Body of pancreas (tissue), 4 donors: ENCODE measurements at places on chromosomes 7 and 10.

- peaks cover 4% of the 10 kb centered on the region for H3K36me3 ChIP-seq
- no peak overlapping the region for H3K4me3 ChIP-seq
- H3K27ac ChIP-seq, result no peak overlapping the region
- no peak for DNase-seq
- peaks cover 49% of the 10 kb centered on the region for H3K4me1 ChIP-seq
- no peaks in the 10 kb centered on the region for H3K27me3 ChIP-seq
Measured at GRCh38 chr7:885893-886625, 9.7 kb downstream of the GET4 start.

- DNase-seq, result no peak
- no peaks in the 10 kb centered on the region for H3K4me1 ChIP-seq
- no peak overlapping the region for H3K27ac ChIP-seq
- H3K27me3 ChIP-seq, result no peaks in the 10 kb centered on the region
- H3K4me3 ChIP-seq, result no peak overlapping the region
Measured at GRCh38 chr10:22899307-22899706, 28.5 kb upstream of the ARMC3 start.

DNA sequence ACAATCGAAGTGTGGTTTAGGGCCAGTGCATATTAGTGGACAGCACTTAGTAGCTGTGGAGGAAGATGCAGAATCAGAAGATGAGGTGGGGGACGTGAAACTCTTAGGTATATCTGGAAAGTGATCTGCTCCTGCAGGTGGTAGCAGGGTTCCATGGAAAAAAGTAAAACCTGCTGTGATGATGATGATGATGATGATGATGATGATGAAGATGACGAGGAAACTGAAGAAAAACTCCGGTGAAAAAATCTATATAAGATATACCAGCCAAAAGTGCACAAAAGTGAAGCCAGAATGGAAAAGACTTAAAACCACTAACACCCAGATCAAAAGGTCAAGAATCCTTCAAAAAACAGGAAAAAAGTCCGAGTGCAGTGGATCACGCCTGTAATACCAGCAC is 40.0 kb downstream of the LSMEM1 start:
- H3K36me3 ChIP-seq, result no peaks in the 10 kb centered on the region
- no peaks in the 10 kb centered on the region for H3K27me3 ChIP-seq
- no peaks in the 10 kb centered on the region for H3K4me1 ChIP-seq
- no peak for DNase-seq
- H3K27ac ChIP-seq, result no peak overlapping the region

- peaks cover 20% of the 10 kb centered on the region for H3K4me1 ChIP-seq
- H3K27ac ChIP-seq, result no peak overlapping the region
- no peak overlapping the region for H3K4me3 ChIP-seq
- H3K27me3 ChIP-seq, result no peaks in the 10 kb centered on the region
- peak; percentile 30 for DNase-seq
- H3K36me3 ChIP-seq, result no peaks in the 10 kb centered on the region
Measured at GRCh38 chr10:71244431-71245419, 32.4 kb downstream of the UNC5B start.

GRCh38 chr10:70858759-70859158 is 29.6 kb downstream of the PCBD1 start:
- H3K27me3 ChIP-seq, result no peaks in the 10 kb centered on the region
- H3K4me3 ChIP-seq, result no peak overlapping the region
- H3K36me3 ChIP-seq, result peaks cover 7% of the 10 kb centered on the region
- no peak overlapping the region for H3K27ac ChIP-seq
- DNase-seq, result no peak

DNA sequence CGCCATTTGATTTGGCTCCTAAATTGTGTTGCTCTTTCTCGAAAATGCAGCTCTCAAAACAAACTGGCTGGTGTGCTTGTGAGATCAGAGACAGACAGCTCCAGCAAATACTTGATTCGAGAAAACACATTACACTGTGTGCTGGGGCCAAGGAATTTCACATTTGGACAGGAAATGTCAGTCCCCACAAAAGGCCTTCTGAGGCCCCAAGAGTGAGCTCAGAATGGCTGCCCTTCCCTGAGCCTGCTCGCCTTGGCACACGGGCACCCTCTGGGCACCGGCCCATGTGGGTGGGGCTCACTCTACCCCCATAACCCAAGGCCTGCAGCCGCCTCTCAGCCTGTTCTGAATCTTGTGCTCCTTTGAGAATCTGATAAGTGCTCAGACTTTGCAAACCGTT is 13.9 kb upstream of the HSPA12A start:
- no peaks in the 10 kb centered on the region for H3K36me3 ChIP-seq
- H3K27ac ChIP-seq, result no peak overlapping the region
- no peaks in the 10 kb centered on the region for H3K4me1 ChIP-seq
- no peak overlapping the region for H3K4me3 ChIP-seq
- no peak for DNase-seq

- DNase-seq, result no peak
- no peak overlapping the region for H3K27ac ChIP-seq
- no peaks in the 10 kb centered on the region for H3K36me3 ChIP-seq
- H3K4me1 ChIP-seq, result peaks cover 7% of the 10 kb centered on the region
Measured at GRCh38 chr7:64874114-64874513, 29.0 kb upstream of the ZNF273 start.

GRCh38 chr7:45987521-45988290 is 66.6 kb upstream of the IGFBP3 start:
- no peaks in the 10 kb centered on the region for H3K27me3 ChIP-seq
- no peak overlapping the region for H3K27ac ChIP-seq
- no peaks in the 10 kb centered on the region for H3K36me3 ChIP-seq
- DNase-seq, result no peak

- DNase-seq, result no peak
- no peaks in the 10 kb centered on the region for H3K27me3 ChIP-seq
- H3K27ac ChIP-seq, result no peak overlapping the region
- no peak overlapping the region for H3K4me3 ChIP-seq
- H3K36me3 ChIP-seq, result peaks cover 5% of the 10 kb centered on the region
Measured at GRCh38 chr10:1094112-1095057, 38.2 kb downstream of the WDR37 start.

GRCh38 chr7:99677648-99678045 is 2.1 kb downstream of the CYP3A5 start:
- peaks cover 9% of the 10 kb centered on the region for H3K36me3 ChIP-seq
- H3K4me3 ChIP-seq, result no peak overlapping the region
- H3K4me1 ChIP-seq, result peaks cover 40% of the 10 kb centered on the region
- H3K27ac ChIP-seq, result peak overlapping the region; percentile 74

- no peaks in the 10 kb centered on the region for H3K4me1 ChIP-seq
- no peak overlapping the region for H3K27ac ChIP-seq
- no peaks in the 10 kb centered on the region for H3K36me3 ChIP-seq
Measured at GRCh38 chr7:121558288-121558687, 162.2 kb upstream of the FAM3C start.

DNA sequence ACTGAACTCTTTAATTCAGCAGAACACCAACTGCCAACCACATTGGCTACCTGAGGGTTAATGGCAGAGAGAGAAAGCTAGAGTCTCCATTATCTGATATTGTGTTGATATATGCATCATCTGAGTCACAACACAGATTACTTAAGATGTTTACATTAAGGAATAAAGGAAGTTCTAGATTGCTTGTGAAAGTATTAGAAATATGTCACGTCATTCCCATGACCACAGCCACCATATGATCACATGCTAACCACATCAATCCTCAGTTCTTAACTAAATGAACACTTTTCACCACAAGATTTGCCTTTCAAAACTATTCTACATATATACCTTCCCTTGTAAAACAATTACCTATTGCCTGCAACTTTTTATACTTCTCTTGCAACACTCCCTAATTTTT is 337.9 kb downstream of the FGFR2 start:
- H3K4me3 ChIP-seq, result no peak overlapping the region
- H3K27me3 ChIP-seq, result no peaks in the 10 kb centered on the region
- no peak overlapping the region for H3K27ac ChIP-seq
- H3K36me3 ChIP-seq, result no peaks in the 10 kb centered on the region
- DNase-seq, result no peak
- H3K4me1 ChIP-seq, result no peaks in the 10 kb centered on the region

- H3K4me3 ChIP-seq, result no peak overlapping the region
- H3K27me3 ChIP-seq, result no peaks in the 10 kb centered on the region
- no peak overlapping the region for H3K27ac ChIP-seq
- DNase-seq, result no peak
- no peaks in the 10 kb centered on the region for H3K36me3 ChIP-seq
Measured at GRCh38 chr10:29600067-29600466, 34.7 kb downstream of the SVIL start.

DNA sequence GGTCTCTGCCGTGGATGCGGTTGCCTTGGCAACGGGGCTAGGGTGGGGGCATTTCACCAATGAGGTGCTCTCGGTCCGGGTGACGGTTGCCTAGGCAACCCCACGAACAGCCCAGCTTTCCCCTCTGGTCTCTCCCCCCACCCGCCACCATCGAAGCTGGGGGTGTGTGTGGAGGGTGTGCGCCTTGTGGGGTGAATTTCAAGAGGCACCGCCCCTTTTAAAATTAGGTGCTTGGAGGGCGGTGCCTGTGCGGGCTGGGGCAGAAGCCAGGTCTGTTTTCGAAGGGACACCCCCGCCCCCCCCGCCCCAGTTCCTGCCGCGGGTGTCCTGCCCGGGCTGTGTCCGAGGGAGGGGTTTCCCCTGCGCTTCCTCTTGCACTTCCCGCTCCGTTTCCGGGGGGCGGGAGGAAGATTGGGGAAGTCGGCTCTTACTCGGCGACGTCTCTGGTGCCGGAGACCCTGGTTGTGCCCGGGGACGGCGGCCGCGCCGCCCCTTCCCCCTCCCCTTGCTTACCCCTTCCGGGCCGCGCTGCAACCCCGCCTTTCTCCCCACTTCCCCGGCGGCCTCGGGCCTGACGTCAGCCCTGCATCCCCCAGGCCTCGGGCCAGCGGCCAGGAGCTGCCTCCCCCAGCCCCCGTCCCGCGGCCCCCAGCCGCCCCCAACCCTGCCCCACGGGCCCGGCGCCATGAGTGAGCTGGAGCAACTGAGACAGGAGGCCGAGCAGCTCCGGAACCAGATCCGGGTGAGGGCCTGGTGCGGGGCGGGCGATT is 2.2 kb downstream of the GNB2 start:
- peaks cover 14% of the 10 kb centered on the region for H3K4me1 ChIP-seq
- DNase-seq, result peak; percentile 76
- H3K27ac ChIP-seq, result peak overlapping the region; percentile 94
- no peaks in the 10 kb centered on the region for H3K27me3 ChIP-seq
- H3K36me3 ChIP-seq, result peaks cover 20% of the 10 kb centered on the region
- no peak overlapping the region for H3K4me3 ChIP-seq

DNA sequence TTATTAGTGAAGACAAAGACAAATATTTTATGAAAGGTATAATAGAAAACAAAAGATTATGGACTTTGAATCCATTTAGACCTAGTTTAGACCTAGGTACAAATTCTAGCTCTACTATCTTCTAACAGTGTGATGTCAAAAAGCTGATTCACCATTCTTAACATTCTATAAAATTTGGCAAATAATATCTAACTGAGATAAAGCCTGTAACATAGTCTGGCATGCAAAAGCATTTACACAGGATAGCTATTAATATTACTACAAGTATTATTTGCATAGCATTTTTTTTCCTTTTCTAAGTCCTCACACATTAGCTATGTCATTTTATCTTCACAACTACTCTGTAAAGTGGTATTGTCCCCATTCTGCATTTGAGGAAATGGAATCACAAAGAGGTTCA is 179.6 kb upstream of the LRRTM3 start:
- no peak overlapping the region for H3K27ac ChIP-seq
- DNase-seq, result no peak
- H3K36me3 ChIP-seq, result no peaks in the 10 kb centered on the region
- H3K4me3 ChIP-seq, result no peak overlapping the region
- H3K4me1 ChIP-seq, result no peaks in the 10 kb centered on the region

DNA sequence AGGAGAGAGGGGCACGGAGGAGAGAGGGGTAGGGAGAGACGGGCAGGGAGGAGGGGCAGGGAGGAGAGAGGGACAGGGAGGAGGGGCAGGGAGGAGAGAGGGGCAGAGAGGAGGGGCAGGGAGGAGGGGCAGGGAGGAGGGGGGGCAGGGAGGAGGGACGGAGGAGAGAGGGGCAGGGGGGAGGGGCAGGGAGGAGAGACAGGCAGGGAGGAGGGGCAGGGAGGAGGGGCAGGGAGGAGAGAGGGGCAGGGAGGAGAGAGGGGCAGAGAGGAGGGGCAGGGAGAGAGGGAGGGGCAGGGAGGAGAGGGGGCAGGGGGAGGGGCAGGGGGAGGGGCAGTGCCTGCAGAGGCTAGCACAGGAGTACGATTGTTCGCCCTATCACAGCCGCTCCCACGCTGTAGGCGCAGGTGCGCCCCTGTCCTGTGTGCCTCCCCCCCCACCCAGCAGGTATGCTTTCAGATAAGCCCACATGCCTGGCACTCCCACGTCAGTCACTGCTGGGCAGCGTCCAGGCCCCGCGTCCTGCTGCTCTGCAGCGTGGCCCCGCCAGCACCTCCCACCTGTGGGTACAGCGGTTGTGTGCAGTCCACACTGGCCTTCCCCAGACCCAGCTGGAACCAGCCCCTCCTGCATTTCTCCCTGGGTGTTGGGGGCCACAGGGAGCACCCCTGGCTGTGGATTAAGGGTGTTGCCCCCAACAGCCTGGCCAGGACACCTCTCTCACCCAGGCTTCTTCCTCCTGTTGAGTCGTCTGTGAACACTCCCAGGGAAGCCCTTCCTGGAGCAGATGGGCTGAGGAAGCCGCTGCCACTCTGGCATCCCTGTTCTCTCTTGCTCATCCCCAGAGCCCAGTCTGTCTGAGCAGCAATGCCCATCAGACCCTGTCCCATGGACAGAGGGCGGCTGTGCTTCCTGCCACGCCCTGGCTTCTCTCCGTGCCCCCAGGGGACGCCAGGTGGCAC is 10.8 kb downstream of the NKX6-2 start:
- peak; percentile 90 for DNase-seq
- peak overlapping the region; percentile 72 for H3K27ac ChIP-seq
- H3K36me3 ChIP-seq, result no peaks in the 10 kb centered on the region
- peaks cover 5% of the 10 kb centered on the region for H3K4me1 ChIP-seq

GRCh38 chr10:80515511-80515910 is 22.2 kb upstream of the SH2D4B start:
- H3K4me1 ChIP-seq, result no peaks in the 10 kb centered on the region
- H3K27ac ChIP-seq, result no peak overlapping the region
- DNase-seq, result no peak
- no peaks in the 10 kb centered on the region for H3K36me3 ChIP-seq
- no peaks in the 10 kb centered on the region for H3K27me3 ChIP-seq

GRCh38 chr10:84333864-84334451 is 5.6 kb downstream of the CCSER2 start:
- no peak overlapping the region for H3K4me3 ChIP-seq
- peak; percentile 8 for DNase-seq
- no peak overlapping the region for H3K27ac ChIP-seq
- no peaks in the 10 kb centered on the region for H3K36me3 ChIP-seq
- H3K27me3 ChIP-seq, result no peaks in the 10 kb centered on the region

DNA sequence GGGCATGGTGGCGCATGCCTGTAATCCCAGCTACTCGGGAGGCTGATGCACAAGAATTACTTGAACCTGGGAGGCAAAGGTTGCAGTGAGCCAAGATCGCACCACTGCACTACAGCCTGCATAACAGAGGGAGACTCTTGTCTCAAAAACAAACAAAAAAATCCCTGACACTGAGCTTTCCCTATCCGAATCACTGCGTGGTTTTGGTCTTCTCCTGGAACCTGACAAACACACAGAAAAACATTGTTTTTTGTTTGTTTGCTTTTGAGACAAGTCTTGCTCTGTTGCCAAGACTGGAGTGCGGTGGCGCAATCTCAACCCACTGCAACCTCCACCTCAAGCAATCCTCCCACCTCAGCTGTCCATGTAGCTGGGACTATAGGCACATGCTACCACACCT is 50.4 kb upstream of the PTPRN2 start:
- no peaks in the 10 kb centered on the region for H3K27me3 ChIP-seq
- no peak overlapping the region for H3K27ac ChIP-seq
- H3K4me3 ChIP-seq, result no peak overlapping the region
- no peak for DNase-seq
- no peaks in the 10 kb centered on the region for H3K4me1 ChIP-seq
